ENCODE measurements at places on chromosomes 2 and 18.

GRCh38 chr2:101644842-101645383, 52.6 kb upstream of the MAP4K4 start:
- DNase-seq, result no peak

- no peak for DNase-seq
Measured at GRCh38 chr2:210839450-210839849, 283.1 kb downstream of the CPS1 start.

GRCh38 chr2:218081695-218082094, 12.6 kb downstream of the RUFY4 start:
- no peak for DNase-seq

GRCh38 chr2:214960677-214961076, 151.2 kb upstream of the BARD1 start:
- no peak for DNase-seq
